WTC11 (cell line): ENCODE measurements at places on chromosomes 2 and 18.

GRCh38 chr2:41337956-41338355 lies 709.9 kb upstream of the PKDCC start:
- DNase-seq: no peak

DNA sequence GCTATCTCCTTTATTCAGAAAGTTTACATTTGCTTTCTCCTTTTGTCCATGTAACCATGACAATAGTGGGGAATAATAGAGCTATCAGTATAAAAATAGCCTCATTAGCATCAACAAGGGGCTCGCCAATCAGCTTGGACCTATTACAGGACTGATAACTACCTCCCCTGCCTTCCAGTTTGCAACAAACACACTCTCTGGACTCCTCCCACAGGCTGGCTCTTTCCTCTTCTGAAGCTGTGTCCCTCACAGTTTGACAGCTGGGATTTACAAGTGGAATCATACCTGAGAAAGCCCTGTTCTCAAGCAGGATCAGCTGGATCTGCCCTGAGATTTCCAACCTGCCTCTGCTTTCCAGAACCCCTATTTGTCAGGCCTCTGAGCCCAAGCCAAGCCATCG lies 162.5 kb downstream of the GRB14 start:
- peak; percentile 26 for DNase-seq

DNA sequence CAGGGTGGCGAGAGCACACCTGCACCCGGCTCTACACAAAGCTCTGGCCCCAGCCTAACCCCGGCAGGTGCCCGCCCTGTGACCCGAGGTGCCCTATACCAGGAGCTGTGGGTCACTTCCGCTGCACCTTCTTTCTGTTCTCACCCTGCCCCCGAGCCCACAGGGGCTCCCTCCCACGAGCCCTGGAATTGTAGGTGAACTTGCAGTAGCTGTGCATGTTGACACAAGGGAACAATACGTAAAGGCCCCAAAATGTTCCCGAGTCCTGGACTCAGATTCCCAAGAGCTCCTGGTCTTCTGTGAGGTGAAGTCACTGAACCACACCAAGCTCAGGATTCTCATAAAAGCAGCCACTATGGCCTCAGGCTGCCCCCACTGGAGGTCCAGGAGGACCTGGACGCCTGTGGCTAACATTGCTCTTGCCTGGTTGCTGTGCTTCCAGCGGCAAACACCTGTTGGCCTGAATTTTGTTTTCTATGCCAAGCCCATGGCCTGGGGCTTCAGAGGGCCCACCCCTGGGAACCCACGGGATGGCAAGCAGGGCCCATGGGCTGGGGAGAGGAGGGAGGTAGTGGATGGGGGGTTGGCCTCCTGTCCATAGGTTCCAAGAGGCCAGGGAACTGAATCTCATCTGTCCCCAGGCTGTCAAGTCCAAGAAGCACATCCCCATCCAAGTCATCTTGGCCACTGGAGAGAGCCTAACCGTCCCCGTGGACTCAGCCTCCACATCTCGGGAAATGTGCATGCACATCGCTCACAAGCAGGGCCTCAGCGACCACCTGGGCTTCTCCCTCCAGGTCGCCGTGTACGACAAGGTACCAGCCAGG lies 23.2 kb upstream of the GPR17 start:
- DNase-seq: peak; percentile 7

- DNase-seq: no peak
Observed at GRCh38 chr2:156436497-156437085, 412 bp downstream of the GPD2 start.

DNA sequence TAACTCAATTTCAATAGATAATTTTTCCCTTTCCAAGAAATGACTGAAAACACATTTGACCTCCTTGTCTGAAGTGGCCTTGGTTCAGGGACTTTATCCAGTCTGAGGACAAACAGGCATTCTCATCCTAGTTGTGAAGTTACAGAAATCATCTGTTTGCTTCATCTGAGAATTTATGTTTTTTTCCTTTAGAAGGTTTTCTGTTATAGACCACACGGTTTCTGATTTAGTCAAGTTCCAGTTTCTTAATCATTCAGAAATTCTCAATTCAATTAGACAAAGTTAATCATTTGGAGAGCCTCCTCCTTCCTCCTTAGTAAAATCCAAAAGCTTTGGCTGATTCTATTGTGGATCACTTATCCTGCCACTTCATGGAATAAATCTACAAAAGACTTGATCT lies 60.9 kb downstream of the ICOS start:
- no peak for DNase-seq

- DNase-seq: no peak
Observed at GRCh38 chr18:75143851-75144250, 65.1 kb downstream of the PTGR3 start.

- DNase-seq: no peak
Observed at GRCh38 chr2:51813247-51813646, 781.3 kb upstream of the NRXN1 start.

DNA sequence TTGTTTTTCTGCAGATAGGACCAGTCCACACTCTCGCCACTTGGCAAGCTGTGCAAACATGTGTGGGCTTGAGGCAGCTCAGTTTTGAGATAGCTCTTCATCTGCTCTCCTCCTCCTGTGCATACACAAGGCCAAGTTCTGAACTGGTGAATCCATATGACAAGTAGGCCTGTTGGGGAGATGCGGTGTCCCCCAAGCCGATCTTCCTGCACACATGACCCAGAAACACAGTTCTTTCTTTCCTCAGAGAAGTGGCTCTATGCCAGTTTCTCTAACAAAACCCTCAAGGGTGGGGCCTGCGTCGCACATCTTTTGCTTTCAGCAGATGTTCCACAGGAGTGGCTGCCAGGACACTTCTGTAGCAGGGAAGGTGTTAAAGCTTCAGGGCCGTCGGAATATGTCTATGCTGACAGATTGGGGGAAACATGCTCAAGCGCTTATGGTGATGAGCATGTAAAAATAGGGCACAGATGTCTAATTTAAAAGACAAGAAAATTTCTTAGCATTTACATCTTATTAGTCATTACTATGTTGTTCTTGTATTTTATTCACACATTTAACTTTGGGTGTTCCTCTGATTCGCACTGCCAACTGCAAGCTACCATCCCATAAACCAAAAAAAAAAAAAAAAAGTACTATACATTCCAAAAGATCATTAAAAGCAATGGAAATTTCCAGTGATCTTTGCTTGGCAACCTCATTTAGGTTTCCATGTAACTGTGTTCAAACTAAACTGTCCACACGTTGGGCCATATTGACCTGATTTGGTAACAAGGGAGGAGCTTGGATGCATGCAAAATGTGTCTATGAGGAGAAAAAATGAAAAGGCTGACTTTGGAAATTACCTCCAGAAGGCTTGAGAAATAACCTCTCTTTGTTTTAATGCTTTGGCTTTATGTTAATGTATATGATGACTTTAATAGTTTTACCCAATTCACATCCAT lies 1055.5 kb upstream of the KLHL29 start:
- no peak for DNase-seq

DNA sequence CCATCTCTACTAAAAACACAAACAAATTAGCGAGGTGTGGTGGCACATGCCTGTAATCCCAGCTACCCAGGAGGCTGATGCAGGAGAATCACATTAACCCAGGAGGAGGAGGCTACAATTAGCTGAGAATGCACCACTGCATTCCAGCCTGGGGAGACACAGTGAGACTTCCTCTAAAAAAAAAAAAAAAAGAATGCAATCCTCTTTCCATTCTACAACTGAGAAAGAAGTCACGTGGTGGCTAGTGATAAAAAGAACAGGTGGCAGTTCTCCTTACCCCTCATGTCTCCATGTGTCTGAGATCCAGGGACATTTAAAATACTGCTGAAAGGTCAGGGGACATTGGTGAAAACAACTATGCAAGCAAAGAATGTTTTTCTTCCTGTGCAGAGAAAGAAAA lies 24.4 kb upstream of the GPR39 start:
- peak; percentile 17 for DNase-seq

DNA sequence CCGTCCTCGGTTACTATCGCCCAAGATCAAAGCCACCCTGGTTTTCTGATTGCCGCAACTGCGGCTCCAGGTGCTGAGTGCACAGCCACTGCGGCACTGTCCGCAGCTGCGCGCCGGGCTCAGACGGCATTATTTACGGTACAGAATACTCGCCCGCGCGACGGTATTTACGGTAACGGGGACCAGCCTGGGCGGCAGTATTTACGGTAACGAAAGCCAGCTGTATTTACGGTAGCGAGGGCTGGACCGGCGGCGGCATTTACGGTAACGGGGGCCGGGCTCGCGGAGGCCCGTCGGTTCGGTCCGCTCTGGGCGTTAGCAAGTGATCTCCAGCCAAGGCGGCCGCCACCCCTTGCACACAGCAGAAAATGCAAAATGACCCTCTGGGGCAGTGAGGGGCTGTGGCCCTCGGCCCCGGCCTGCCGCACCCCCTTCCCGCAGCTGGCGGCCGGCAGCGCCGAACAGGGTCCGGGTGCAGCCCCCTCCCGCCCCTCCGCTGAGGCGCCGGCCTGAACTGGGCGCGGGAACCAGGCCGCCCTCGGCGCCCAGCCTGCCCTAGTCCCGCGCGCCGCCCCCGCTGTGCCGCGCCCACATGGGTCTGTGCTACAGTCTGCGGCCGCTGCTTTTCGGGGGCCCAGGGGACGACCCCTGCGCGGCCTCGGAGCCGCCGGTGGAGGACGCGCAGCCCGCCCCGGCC lies at the start of gene GNAL:
Gene GNAL, plus strand, starts transcription at position 293 of the 697 bp plus-strand sequence. Its CDS starts 300 bp downstream, at position 593.
- peak; percentile 89 for DNase-seq

DNA sequence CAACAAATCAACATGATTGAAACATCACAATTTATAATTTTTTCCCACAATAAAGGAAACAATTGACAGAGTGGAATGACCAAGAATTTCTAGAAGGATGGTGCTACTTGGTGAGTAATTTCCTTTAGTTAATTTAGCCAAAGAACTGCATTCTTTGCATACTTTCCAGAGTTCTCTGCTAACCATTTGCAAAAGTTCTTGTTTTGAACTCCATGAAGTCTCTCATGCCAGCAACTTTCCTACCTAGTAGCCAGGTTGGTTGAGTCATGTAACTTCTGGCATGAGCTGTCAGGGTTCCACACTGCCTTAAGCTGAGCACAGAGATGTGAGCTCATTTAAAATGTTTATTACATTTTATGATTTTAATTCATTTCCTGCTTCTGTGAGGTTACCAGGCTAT lies 539.6 kb downstream of the PID1 start:
- DNase-seq: no peak

- no peak for DNase-seq
Observed at GRCh38 chr18:13237073-13237472, 18.5 kb downstream of the LDLRAD4 start.

GRCh38 chr2:222334914-222335313 lies 36.1 kb upstream of the PAX3 start:
- DNase-seq: no peak

DNA sequence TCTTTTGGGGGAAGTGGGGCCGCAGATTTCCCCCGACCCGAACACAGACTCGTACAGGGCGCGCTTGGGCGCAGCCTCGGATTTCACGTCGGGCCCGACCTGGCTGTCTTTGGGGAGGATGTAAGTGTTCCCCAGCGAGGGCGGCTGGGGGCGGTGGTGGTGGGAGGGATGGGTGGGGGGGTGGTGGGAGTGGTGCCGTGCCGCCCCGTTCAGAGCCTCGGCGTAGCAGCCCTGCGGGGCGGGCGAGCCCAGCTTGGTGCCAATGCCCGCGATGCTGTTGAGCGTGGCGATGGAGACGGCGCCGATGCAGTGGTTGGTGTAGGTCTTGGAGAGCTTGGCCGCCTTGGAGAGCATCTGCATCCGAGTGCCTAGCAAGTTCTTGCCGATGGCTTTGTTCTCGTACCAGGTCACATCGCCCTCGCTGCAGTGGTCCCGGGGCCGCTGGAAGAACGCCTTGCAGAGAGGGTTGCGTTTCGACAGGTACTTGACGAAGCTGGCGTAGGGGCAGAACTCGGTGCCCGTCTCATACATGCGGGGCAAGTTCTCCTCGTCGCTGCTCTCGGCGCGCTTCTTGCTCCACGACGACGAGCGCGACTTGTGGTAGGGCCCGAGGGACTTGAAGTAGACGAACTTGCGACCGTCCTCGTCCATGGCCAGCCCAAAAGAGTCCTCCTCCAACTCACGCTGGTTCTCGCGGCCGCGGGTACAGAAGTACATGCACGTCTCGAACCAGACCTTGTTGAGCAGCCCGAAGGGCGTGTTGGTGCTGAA lies 1.3 kb downstream of the KCTD1 start:
- peak; percentile 31 for DNase-seq

DNA sequence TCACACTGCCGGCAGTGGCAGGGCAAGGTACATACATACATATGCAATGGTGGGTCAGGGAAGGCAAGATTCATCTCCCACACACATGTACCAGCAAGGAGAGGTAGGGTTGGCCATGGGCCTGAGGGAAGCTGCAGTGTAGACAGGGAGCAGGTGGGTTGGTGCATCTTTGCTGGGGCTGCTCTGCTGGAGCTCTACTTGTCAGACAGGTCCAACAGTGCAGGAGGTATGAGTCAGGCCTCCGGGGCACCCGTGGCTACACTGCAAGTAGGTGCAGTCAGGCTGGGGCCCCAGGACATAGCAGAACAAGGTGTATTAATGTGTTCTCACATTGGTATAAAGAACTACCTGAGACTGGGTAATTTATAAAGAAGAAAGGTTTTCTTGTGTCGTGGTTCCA lies 281.1 kb upstream of the COL3A1 start:
- no peak for DNase-seq

- no peak for DNase-seq
Observed at GRCh38 chr2:102506743-102507142, 33.7 kb downstream of the SLC9A4 start.

DNA sequence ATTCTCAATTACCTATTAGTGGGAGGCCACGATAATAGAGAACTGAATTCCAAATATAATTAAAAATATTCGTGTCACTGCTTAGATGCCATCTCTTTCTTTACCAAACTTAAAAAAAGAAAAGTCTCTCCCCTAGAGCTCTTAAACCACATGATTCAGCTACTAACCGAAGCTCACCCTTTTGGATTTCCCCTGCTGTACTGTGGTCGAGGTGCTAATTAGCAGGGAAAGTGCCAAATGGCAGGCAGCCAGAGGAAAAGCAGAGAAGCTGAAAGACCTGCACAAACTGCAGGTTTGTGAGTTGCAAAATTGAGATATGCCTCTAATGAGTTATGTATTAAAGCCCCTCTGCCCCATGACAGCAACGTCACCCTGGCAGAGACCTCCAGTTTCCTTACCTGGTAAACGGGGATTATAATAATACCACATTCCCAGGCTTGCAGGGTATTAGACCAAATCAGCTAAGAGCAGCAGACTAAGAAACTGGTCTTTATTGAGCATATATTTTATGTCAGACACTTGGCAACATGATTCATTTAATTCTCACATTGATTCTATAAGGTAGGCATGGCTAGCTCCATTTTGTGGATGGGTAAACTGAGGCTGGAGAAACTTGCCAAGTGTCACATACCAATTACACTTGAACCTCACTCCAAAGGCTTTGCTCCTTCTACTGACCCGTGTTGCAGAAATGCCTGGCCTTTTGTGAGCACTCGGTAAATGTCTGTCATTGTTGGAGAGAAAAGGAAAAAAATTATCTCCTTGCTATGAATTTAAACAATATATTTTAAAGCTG lies 259.7 kb downstream of the LPIN1 start:
- no peak for DNase-seq

- no peak for DNase-seq
Observed at GRCh38 chr18:55907453-55908175, 319.6 kb upstream of the TCF4 start.

DNA sequence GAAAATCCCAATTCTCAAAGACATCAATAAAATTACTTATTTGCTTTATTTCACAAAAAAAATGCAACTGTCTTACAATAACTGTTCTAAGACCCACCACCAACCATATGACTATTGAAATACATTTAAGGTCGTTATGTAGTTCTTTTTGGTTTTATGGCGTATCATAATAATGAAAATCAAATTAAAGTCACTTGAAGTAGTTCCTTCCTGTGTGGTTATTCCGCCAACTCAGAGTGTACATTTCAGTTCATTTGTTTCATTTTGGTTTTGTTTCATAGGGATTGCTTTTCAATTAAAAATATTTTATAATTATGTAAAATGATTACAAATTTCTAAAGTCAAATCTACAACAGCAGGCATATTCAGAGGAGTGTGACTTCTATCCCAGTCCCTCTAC lies 45.9 kb upstream of the AAK1 start:
- DNase-seq: no peak
